ENCODE measurements at places on chromosomes 3 and 15.

DNA sequence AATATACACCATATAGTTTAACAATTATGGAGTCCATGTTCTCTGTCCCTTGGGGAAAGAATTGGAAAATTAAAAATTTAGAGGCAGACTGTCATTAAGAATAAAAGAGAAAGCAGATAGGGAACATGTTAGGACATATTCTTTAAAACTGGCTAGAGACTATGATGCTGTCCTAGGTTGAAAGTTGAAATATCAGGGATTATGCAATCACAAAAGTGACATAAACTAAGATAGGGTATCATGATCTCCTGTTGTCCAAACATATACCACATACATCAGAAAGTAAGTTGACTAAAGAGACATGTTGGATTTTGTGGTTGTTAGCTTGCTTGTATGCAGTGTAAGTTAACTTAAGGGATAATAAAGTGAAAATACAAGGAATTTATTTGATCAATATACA lies 9.9 kb upstream of the EID1 start:
- peak; percentile 24 for DNase-seq

DNA sequence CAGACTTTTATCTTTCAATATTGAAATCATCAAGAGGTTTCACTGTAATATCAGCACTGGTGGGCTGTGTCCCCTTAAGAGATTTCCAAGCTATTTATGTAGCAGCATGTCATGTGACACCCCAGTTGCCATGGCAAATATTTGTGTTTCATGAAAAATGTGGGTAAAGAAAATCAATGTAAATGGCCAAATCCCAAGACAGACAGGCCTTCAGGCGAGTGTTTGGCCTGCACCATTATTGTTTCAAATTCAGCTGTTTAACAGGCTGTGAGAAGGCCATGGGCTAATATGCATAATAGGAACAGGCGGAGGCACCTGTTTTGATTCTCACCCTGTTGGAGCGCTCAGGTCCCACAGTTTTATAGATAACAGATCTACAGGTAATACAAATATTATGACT lies 104.2 kb downstream of the IQCH start:
- DNase-seq, result no peak

GRCh38 chr3:189316296-189317019 lies 144.7 kb downstream of the TPRG1 start:
- DNase-seq, result no peak

GRCh38 chr3:197514786-197515355 lies 40.9 kb downstream of the BDH1 start:
- DNase-seq, result no peak

GRCh38 chr3:126551121-126551838 lies 7.5 kb downstream of the C3orf22 start:
- DNase-seq, result no peak

GRCh38 chr15:51388726-51389125 lies 47.3 kb downstream of the GLDN start:
- no peak for DNase-seq

- no peak for DNase-seq
These were observed 218.7 kb downstream of the ISL2 start for GRCh38 chr15:76555247-76555646.

DNA sequence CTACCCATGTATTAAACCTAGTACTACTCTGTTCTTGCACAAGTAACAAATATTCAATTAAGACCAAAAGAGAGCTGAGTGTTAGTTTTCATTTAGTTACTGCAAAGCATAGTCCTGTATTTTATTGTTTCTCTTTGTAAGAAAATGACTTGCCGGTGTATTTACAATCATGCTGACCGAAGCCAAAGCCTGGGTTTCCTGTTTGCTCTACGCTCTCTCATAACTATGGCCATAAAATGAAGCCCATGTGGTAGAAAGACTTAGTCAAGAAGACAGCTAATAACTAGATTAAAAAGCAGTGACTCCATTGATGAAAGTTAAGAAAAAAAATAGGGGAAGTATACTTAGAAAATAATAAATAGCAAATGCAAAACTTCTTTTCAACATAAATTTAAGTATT lies 479.9 kb downstream of the CNTN4 start:
- no peak for DNase-seq

DNA sequence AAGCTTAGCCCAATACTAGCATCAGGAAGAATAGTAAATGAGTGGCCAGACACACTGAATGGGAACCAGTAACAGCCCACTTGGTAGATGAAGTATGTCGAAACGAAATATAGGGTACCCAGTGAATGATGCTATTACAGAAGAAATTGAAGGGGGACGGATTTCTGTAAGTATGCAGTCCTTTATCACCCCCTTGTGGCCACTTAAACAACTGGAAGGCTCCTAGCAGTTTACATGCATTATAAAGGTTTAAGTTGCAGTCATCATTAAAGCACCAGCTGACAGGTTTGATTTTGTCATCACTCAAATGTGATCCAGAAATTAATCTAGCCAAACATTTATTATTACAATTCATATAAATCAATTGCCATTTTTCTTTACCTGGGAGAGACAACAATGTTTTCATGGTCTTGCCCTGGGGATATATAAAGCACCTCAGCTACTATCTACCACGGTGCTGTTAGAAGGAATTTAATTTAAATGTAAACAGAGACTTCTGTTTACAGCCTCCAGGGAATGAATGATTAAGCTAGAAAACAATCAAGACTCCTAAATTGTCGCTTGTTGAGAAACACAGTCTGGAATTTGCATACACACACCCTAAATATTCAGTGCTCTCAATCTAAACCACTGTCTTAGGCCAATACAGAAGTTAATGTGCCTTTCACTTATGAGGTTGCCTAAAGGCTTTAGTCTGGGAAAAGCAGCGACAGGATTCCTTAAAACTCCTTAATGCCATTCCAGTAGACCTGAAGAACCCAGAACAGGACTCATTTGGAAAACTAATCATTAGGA lies 7.8 kb downstream of the EIF1B start:
- DNase-seq, result peak; percentile 67

DNA sequence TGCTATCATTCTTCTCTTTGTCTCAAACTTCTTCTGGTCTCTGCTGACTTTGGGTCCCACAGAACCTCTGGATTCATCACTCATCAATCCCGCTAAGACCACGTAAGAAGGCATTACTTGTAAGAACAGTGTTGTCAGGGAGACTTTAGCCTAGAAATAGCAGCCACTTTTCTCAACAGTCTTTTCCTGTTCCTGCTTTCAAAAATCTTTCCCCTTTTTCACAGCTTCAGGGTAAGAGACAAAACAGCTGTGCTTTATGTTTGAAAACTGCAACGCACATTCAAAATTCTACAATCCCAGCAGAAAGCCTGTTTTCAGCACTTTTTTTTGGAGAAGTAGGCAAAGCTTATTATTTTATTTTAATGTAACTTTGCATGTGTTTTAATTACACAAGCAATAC lies 42.0 kb upstream of the FAM98B start:
- no peak for DNase-seq

DNA sequence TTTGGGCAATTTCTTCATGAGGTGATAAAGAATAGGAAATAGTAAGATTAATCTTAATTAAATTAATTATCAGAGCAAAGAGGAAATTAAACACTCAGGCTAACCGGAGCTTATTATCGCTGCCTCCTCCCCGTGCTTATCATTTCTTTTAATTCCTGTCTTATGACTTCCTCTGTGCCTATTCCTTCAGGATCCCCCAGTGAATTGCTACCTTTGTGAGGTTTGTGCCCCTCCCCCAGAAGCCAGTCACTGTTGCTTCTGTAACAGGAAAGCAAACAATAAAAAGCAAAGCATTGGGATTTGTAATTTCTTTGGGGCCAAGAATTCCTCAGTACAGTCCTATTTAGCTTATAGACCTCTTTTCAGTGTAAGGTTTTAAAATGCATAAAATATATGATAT lies 164.5 kb downstream of the CADPS start:
- no peak for DNase-seq

DNA sequence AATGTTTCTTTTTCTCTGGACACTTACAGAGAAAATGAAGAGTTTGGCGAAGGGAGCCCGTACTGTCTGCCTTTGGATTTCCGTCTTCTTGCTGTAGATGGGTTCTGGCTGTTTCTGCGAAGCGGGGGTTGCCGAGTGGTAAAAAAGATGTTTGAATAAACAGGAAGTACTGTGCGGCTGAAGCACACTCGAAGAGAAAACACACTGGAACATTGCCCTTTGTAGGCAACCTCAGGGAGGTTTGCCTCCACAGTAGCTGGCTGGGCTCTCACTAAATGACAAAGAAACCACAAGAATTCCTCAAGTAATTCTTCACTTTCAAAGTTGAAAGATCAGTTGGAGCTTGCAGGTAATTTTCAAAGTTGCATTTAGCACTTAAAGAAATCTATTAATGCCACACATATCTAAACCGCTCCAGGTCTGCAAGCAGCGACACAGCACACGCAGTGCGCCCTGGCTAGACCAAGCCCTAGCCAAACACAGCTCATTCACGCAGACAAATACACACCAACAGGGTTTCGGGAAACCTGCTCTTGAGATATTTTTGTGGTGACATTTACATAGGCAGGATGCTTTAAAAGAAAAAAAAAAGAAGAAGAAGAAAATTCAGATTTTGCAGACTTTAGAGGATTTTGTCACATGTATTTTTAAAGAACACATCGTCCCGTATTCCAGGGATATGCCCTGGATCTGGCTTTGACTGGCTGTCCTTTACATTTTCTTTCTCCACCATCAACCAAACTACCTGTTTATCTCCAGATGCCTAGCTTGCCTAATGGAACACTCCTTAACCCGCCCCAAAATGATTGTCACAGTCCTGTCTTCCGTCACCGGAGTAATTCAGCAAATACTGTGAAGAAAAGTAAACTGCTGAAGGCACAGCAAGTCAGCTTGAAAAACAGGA lies 452.8 kb downstream of the FOXP1 start:
- peak; percentile 86 for DNase-seq

- DNase-seq, result peak; percentile 7
These were observed 10.3 kb downstream of the GPR156 start for GRCh38 chr3:120274739-120275167.

DNA sequence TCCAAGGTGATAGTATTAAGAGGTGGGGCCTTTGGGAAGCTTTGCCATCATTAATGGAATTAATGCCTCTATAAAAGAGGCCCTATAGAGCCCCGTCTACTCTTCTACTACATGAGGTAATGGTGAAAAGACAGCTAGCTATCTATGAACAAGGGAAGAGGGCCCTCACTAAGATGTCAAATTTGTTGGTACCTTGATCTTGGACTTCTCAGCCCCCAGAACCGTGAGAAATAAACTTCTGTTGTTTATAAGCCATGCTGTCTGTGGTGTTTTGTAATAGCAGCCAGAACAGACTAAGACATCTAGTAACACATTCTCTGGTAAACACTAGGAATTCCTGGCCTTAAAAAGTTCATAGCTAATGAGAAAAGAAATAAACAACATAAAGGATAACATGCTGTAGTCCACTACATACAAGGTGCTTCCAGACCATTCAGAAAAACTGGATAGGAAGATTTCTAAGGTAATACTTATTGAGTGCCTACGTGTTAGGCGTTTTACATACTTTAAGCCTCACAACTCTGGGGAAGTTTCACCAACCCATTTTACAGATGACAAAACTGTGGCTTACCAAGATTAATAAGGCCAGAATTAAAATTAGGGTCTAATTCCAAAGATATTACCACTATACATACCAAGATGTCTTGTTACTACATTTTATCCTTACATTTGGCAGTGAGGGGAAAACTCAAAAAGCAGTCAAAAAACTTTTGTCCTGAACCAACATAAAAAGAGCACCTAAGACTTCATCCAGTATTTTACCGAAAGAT lies 3.2 kb downstream of the UBE3A start:
- peak; percentile 50 for DNase-seq

- peak; percentile 42 for DNase-seq
These were observed 86.2 kb upstream of the COL6A5 start for GRCh38 chr3:130259166-130259874.

DNA sequence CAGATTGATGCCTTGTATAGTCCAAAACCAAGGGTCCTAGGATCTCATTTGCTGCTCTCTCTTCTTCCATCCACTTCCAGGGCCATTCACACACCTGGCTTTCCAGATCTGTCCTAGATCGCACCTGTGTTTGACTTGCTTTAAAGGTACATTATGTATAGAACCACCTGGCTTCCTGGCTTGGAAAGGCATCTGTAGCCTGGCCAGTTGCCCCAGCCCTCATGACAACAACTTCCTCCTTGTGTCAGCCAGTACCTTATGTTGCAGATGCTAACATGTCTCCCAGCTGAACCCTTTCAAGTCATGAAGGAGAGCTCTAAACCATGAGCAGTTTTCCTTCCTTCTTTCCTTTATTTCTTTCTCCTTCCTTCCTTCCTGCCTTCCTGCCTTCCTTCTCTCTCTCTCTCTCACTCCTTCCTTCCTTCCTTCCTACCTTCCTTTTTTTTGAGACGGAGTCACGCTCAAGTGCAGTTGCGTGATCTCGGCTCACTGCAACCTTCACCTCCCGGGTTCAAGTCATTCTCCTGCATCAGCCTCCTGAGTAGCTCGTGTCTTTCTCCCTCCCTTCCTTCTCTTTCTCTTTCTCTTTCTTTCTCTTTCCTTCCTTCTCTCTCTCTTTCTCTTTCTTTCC lies 2.5 kb upstream of the HTR3C start:
- DNase-seq, result no peak

GRCh38 chr3:23221136-23221535 lies 18.0 kb downstream of the UBE2E2 start:
- DNase-seq, result no peak

GRCh38 chr15:71800835-71801745 lies 9.3 kb upstream of the NR2E3 start:
- DNase-seq, result peak; percentile 71

GRCh38 chr3:37458162-37459120 lies 284.1 kb upstream of the LRRFIP2 start:
- DNase-seq, result no peak

- DNase-seq, result no peak
These were observed 43.1 kb downstream of the FGF7 start for GRCh38 chr15:49466119-49466518.

GRCh38 chr15:57146506-57147201 lies 228.2 kb downstream of the TCF12 start:
- peak; percentile 64 for DNase-seq

GRCh38 chr15:39427705-39428104 lies 153.2 kb upstream of the THBS1 start:
- DNase-seq, result no peak

GRCh38 chr15:45087513-45087912 lies 26.5 kb downstream of the DUOX2 start:
- peak; percentile 9 for DNase-seq

DNA sequence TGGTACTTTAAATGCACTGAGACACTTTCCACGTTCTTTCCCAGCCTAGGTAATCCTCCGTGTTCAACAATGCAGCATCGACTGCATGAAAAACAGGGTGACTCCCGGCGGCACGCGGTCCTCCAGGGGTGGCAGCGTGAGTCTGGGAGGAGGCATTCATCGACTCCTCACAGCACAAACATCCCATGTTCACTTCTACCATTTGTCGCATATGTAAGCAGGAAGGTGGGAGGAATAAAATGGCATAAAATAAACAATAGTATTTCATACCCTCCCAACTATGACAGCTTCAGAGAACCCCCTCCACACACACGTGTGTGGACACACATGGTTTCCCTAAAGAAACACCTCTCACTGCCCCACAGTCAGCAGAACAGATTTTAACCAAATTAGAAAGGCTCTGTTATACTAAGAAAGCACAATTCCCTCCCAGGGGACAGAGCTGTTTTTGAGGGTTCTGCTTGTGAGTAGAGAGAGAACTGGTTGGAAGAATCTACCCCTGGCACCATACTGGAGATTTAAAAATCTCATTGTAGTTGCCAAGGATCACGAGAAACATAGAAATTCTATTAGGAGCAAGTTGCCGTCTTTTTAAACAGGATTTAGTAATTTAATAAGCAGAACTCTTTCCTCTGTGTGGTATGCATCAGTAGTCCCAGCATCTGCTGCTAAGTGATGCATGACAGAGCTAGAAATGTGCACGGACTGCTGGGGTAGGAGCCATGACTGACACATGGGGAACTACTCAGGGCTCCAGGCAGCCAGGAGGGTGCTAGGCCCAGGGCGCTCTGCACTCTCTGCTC lies 6.0 kb downstream of the FAM43A start:
- DNase-seq, result no peak
